Urinary bladder (tissue), 4 donors: ENCODE measurements at places on chromosomes 13 and 19. TPM values are rescaled to one million over a fixed set of nuclear protein-coding genes. Genes with fewer than 3 reads are reported as not detected.

The ZNF793 gene
- polyA plus RNA-seq = 3.9 TPM

The RNF225 gene
- polyA plus RNA-seq = 0.11 TPM

The ZNF626 gene
- 8.6 TPM for polyA plus RNA-seq

The SIRT2 gene
- 67.6 TPM for polyA plus RNA-seq

The GPR12 gene
- not detected for polyA plus RNA-seq

The SPRED3 gene
- 0.72 TPM for polyA plus RNA-seq

The IRF2BP1 gene
- 30.2 TPM for polyA plus RNA-seq

The BRSK1 gene
- polyA plus RNA-seq = 8.8 TPM

The C1QTNF9B gene
- 0.49 TPM for polyA plus RNA-seq

The SLC39A3 gene
- polyA plus RNA-seq = 44.0 TPM

The DOCK6 gene
- polyA plus RNA-seq = 30.6 TPM

The TMEM238 gene
- polyA plus RNA-seq = 0.43 TPM

The CYP2F1 gene
- polyA plus RNA-seq = not detected

The ZNF611 gene
- polyA plus RNA-seq = 6.6 TPM

The ZNF677 gene
- polyA plus RNA-seq = 16.8 TPM

The NLRP11 gene
- polyA plus RNA-seq = not detected

The BST2 gene
- polyA plus RNA-seq = 103 TPM

The RAB3A gene
- polyA plus RNA-seq = 5.5 TPM

The ZNF787 gene
- 30.9 TPM for polyA plus RNA-seq

The C1QTNF9 gene
- 0.76 TPM for polyA plus RNA-seq

The TEKTIP1 gene
- polyA plus RNA-seq = 0.79 TPM

The TBXA2R gene
- polyA plus RNA-seq = 3.8 TPM

The NLRP9 gene
- not detected for polyA plus RNA-seq

The ACER1 gene
- 0.11 TPM for polyA plus RNA-seq
